ENCODE measurements at places on chromosomes 1 and 21. TPM values are rescaled to one million over a fixed set of nuclear protein-coding genes. Genes with fewer than 3 reads are reported as not detected.

- no peak for DNase-seq
These were observed 66.8 kb downstream of the PLPPR4 start for GRCh38 chr1:99331083-99331482.

- DNase-seq = no peak
These were observed 133.4 kb downstream of the SYT2 start for GRCh38 chr1:202576816-202577215.

DNA sequence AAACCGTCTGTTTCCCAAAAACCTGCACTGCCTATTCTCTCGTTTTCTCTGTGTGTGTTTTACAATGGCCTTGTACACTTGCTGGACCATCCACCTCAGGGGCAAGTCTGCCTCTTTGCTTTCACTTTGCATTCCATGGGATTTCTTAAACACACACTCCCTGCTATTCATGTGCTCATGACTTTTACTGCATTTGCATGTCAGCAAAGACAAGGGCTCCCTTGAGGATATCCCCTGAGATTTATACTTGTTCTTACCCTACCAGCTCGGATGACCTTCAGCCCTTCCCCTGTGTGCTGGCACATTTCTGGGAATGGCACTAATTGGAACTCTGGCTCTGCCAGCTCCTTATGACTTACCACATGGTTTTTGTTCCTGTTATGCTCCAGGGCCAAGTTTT is 386.9 kb downstream of the AMY1C start:
- no peak for DNase-seq

DNA sequence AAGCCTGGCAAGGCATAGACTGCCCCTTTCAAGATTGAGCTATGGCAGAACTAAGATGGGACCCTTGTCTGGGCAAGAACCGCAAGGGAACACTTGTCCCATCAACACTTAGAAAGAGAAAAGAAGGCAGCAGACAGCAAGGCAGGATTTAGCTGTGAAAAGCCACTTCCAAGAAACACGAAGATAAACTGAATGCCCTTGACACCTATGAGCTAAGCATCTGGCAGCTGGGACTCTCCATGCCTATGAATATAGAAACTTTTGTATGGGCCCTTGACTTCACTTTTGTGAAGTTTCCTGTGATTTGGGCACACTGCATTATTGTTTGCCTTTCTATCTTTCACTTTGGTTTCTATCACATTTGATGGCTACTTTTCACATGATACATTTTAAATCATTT is 24.9 kb upstream of the CACNA1E start:
- DNase-seq = no peak

The KCNC4 gene
- polyA plus RNA-seq = 9.2 TPM
